ENCODE measurements at places on chromosomes 4 and X.

DNA sequence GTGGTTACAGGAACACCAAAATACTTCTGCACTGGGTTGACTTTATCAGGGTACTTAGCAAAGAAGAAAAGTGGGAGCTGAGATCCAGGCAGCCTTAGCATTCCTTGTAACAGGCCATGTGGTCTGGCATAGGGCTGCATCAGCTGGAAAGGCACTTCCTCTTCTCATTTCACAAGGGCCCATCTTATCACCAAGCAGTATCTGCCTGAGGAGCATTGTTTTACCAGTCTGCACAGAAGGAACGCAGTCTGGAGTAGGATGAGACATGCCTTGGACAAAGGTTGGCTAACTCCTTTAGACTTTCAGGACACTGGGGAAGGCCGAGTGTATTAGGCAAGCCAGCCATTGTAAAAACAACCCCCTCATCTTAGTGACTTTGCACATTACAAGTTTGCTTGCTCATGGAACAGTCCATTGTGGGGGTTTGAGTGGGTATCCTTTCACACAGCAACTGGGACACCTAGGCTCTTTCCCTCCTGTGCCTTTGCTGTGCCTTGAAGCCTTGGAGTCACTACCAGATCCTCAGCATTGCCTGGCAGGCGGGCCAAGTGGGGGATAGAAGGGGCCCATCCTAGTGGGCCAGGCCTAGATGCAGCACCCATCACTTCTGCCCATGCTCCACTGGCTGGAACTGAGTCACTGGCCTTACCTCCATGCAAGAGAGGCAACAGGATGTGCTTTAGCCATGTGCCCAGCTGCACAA lies 4.6 kb downstream of the SUV39H1 start:
- no peak for DNase-seq

DNA sequence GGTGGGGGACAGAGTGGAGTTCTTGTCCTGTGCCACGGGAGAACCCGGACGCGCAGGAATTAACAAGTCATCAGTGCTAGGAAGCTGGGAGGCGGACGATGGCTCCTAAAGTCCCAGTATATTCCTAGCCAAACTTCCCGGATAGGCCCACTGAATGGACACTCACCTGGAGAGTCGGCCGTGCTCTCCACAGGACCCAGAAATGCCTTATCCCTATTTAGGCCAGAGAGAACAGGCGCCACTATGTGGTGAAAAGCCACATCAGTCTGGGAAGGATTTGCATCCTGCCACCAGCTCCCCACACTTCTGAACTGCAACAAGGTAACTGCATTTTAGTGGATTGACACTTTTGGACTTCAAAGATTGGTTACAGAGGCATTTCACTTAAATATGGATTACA lies 1.1 kb downstream of the CFAP299 start:
- no peak for DNase-seq

GRCh38 chr4:115852767-115853091 lies 739.3 kb upstream of the NDST4 start:
- DNase-seq: no peak

DNA sequence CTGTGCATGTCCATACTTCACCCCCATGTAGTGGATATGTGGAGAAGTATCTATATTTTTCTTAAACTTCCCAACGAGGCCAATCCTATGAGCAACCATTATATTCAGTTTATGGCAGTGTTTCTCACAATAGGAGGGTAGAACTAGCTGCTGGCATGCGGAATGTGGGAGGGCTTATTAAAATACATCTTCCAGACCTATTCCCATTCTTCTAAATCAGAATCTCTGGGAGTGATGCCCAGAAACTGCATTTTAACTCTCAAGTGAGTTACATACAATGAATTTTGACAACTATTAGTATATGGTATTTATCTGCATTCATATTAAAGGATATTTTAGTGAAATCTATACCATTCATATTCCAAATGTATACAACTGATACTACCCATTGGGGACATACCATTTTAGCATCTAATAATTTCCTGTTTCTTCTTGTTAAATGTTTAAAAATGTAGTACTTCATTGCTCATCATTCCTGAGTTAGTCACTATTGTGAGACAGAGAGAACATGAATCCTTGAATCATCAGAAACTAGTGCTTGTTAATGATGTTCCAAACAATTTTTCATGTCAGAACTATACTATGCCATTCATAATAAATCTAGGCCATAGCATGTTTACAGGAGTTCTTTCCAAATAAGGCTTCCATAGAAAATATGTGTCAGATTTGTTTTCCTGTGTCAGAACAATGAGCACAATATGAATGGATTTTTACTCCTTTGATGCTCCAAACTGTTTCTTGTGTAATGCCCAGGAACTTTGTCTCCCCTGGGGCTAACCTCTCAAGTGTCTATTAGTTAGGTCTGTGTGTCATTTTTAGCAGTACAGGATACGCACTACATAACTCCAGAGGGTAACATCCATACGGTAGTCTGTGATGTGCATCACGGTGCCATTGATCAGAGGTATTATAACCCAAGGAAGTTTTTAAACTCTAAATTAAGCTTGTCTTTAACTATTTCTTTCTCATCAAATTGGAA lies 198.8 kb upstream of the BMP3 start:
- no peak for DNase-seq

DNA sequence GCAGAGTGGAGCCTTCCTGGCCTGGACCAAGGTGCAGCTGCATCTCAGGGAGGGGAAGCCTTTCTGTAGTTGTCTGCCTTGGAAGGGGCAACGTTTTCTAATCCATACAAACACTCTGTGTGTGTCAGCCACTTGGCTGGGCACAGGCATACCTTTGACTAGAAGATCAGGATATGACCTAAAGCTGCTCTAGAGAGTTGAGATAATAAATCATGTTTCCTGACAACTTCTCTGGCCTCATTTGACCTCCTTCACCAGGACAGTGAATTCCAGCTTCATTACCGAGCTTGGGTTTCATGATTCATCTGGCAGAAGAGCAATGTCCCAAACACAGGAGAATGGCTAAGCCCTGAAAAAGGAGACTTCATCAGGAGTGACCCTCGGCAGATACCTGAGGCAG lies 89.6 kb upstream of the KIT start:
- DNase-seq: no peak

- no peak for DNase-seq
Observed at GRCh38 chr4:98098764-98099163, 44.5 kb downstream of the STPG2 start.

DNA sequence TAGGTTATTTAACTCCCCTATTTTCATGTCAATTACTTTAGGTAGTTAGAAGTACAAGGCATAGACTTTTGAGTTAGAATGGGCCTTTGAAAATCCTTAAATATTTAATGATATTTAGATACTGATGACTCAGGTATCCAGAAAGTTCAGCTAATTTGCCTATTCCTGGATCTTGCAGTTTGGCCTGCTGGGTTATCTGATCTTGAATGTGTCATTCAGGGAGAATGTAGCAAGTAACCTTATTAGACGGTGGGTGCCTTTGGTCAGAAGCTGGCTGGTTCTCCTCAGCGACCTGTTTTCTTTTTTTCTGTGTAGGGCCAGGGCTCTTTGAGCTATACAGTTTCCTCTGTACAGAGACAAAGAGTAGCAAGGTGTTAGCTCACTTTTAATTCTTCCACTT lies 42.0 kb downstream of the MTM1 start:
- DNase-seq: no peak

GRCh38 chrX:155242300-155242699 lies 22.0 kb downstream of the RAB39B start:
- DNase-seq: no peak

GRCh38 chrX:137290011-137290410 lies 256.2 kb upstream of the GPR101 start:
- no peak for DNase-seq

GRCh38 chr4:61397174-61397573 lies 197.0 kb downstream of the ADGRL3 start:
- DNase-seq: no peak

DNA sequence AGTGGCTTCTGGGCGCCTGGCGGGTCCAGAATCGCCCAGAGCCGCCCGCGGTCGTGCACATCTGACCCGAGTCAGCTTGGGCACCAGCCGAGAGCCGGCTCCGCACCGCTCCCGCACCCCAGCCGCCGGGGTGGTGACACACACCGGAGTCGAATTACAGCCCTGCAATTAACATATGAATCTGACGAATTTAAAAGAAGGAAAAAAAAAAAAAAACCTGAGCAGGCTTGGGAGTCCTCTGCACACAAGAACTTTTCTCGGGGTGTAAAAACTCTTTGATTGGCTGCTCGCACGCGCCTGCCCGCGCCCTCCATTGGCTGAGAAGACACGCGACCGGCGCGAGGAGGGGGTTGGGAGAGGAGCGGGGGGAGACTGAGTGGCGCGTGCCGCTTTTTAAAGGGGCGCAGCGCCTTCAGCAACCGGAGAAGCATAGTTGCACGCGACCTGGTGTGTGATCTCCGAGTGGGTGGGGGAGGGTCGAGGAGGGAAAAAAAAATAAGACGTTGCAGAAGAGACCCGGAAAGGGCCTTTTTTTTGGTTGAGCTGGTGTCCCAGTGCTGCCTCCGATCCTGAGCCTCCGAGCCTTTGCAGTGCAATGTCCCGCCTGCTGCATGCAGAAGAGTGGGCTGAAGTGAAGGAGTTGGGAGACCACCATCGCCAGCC lies at the start of gene ATOH1:
ATOH1 (plus strand) TSS at position 422 of the 663 bp plus-strand sequence; CDS start at position 596, 174 bp downstream.
- DNase-seq: no peak

- DNase-seq: no peak
Observed at GRCh38 chr4:12692815-12693214, 791.3 kb downstream of the RAB28 start.

DNA sequence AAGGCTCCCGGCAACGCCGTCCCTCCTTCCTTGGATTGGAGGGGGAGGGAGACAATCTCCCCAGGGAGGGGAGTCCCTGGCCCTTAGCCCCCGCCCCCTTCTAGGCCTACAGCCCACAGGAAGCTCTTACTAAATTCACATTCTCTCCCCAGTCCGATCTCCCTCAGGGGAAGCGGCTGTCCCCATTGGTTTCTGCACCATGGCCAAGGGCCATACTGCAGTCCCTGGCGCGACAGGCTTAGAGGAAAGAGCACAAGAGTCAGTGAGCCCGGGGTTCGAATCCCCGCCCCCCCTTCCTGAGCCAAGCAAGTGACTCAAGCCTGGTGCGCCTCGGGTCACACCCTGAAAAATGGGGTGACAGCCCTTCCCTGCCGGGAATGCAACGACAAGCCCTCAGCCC lies 1.1 kb downstream of the ABLIM2 start:
- no peak for DNase-seq

GRCh38 chr4:73704314-73705055 lies 35.9 kb upstream of the CXCL8 start:
- DNase-seq: no peak

GRCh38 chr4:163110442-163110841 lies 56.2 kb downstream of the NAF1 start:
- DNase-seq: no peak

- no peak for DNase-seq
Observed at GRCh38 chrX:108438110-108438623, at the start of gene COL4A6. Gene COL4A6, minus strand, starts transcription at chrX:108438422. Its CDS starts 226 bp downstream, at chrX:108438196.

DNA sequence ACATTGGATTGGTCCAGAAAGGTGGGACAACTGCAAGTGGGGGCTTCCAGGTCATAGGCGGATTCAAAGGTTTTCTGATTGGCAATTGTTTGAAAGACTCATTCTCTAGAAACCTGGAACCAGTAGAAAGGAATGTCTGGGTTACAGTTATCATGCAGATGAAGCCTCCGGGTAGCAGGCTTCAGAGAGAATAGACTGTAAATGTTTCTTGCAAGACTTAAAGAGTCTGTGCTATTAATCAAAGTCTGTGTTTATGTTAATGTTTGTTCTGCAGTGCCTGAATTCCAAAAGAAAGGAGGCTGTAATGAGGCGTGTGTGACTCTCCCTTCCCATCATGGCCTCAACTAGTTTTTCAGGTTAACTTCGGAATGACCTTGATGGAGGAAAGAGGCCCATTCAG lies 43.9 kb upstream of the GC start:
- no peak for DNase-seq

GRCh38 chrX:107935200-107935599 lies 47.0 kb downstream of the TEX13B start:
- no peak for DNase-seq

- DNase-seq: no peak
Observed at GRCh38 chrX:23820235-23820782, 37.3 kb downstream of the SAT1 start.

DNA sequence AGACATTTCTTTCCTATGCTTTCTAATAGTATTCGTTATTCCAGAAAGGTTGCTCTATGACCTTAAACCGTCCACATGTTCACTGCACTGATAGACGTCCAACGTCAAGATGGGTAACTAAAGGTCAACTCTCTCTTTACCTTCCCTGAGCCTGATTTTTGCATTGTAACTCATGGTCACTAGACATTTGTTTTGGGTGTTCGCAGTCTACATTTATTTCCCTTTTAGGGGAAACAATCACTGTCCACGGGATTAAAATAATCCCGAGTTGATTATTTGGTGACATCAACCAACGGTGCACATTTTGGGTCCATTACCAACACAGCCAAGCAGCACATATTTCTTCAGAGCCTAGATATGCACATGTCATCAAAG lies 540 bp upstream of the HADH start:
- no peak for DNase-seq
